ENCODE measurements at places on chromosomes 6 and 20.

- DNase-seq, result no peak
These were observed 268.2 kb upstream of the SOX4 start for GRCh38 chr6:21325201-21325856.

- no peak for DNase-seq
These were observed 142.4 kb downstream of the FNDC1 start for GRCh38 chr6:159311618-159312017.

- peak; percentile 13 for DNase-seq
These were observed 94.7 kb downstream of the ADTRP start for GRCh38 chr6:11683871-11684270.

- no peak for DNase-seq
These were observed at the start of gene SAMD3 for GRCh38 chr6:130222775-130223174. Gene SAMD3, minus strand, starts transcription at chr6:130222951. Its CDS starts 7,678 bp downstream, at chr6:130215273.

GRCh38 chr6:148629181-148629580, 117.6 kb upstream of the UST start:
- DNase-seq, result no peak

DNA sequence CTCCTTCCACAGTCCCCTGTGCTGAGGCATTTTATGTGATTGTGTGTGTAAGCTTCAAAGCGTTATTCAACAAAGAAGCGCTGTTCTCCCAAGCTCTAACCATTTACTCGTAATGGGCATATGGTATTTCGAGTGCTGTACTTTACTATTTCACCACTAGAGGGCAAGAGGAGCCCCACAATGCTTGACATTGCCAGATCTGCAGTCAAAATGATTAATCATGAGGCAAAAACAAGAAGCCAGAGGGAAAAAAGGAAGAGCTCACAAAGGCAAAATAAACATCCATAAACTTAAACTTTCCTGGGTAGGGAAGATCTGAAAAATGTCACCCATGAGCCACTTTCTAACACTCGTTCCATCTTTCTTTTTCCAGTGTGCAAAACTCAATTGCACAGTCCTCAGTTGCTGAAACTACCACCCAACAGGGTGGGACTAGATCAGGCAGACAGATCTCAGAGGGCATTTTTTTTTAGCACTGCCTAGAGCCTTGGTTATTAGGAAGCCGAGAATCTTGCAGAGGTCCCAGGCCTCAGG, 215.0 kb upstream of the PLCB4 start:
- DNase-seq, result peak; percentile 30

DNA sequence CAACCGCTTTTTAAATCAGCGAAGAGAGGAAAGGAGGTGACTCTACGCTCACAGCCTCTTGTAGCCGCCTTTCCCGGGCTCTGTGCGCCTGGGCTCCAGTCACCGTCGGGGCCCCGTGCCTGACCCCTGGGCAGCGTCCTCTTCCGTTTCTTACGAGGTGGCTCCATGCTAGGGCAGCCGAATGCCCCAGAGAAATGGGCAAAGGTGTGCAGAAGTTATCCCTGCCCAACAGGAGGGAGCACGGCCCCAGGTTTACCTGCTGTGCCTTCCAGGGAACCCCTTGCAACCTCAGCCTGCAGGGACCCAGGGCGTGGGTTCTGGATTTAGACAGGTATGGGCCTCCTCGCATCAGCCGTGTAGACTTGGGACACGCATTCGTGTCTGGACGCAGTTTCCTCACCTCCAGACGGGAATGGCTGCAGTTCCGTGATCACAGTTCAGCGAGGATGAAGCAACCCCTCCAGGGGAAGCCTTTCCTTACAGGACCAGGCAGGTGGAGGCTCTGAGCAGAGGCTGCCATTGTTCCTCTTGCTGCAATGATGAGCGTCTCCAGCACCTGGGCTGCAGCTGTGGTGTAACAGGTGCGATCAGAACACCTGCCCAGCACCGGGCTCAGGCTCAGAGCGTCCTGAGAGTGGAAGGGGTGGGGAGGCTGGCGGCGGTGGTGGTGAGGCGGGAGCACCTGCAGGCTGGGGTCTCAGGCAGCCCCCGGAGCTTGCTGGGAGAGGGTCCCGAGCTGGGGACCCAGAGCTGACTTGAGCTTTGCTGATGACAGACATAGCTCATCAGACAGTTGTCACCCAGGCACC, 81.3 kb upstream of the BHLHE23 start:
- no peak for DNase-seq

DNA sequence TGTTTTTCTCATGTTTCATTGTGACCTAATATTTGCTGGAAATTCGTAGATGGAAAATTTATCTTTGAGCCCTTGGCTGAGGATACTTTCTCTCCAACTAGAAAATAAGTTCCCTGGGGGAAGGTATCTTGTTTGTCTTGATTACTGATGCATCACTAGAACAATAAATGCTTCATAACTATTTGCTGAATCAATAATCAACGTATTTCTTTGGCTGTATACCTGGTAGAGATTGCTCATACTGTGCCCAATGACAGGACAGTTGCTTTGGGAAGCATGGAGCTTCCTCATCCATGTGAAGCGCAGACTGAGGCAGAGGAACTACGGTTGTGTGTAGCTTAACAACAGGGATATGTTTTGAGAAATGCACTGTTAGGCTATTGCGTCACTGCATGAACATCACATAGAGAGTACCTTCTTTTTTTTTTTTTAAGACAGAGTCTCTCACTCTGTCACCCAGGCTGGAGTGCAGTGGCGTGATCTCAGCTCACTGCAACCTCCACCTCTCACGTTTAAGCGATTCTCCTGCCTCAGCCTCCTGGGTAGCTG, 34.2 kb upstream of the RPN2 start:
- peak; percentile 65 for DNase-seq

GRCh38 chr6:105432797-105433196, 29.9 kb upstream of the PREP start:
- DNase-seq, result no peak

DNA sequence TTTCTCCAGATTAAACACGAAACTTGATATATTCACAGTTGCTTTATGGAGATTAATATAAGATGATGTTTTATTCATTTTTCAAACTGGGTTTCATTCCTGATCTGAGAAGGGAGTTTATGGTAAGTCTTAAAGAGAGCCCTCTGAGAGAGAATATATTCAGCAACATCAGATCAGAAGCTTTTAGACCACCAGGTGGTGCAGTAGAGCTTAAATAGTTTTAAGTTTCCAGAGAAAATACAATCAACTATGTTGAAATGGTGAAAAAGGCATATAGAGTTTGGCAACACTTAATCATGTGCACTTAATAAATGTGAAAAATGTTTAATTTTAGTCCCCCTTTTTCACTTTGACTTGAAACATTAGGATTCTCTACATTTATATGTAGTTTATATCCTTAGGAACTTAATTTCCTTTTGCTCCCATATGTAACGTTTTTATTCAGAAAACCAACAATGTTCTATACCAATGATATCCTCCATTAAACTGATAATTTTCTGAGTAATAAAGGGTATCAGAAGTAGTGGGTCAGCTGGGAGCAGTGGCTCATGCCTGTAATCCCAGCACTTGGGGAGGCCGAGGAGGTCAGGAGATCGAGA, 86.4 kb upstream of the CLDN20 start:
- peak; percentile 55 for DNase-seq

DNA sequence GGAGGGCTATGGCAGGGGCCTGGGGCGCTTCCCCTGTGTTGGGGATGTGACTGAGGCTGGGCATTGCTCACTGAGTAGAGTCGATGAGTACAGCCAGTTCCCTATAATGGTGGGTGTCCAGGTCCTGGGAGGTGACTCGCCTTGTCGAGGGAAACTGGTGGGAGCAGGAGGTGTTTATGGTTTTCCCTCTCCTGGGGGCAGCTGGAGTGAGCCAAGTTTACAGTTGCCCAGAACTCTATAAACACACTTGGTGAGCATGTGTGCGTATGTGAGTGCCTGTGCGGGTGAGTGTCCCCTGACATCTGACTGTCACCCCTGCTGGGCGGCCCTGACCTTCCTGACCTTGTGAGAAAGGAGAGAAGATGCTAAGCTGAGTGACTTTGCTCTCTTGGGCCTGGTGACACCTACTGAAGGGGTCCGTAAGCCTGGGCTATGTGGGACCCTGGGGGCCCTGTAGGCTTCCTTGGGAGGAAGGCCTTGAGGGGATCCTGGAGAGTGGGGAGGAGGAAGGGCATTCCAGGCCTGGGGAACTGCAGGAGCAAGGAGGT, 65.9 kb downstream of the VEGFA start:
- no peak for DNase-seq

GRCh38 chr20:38543014-38543906, 37.7 kb upstream of the ADIG start:
- no peak for DNase-seq

DNA sequence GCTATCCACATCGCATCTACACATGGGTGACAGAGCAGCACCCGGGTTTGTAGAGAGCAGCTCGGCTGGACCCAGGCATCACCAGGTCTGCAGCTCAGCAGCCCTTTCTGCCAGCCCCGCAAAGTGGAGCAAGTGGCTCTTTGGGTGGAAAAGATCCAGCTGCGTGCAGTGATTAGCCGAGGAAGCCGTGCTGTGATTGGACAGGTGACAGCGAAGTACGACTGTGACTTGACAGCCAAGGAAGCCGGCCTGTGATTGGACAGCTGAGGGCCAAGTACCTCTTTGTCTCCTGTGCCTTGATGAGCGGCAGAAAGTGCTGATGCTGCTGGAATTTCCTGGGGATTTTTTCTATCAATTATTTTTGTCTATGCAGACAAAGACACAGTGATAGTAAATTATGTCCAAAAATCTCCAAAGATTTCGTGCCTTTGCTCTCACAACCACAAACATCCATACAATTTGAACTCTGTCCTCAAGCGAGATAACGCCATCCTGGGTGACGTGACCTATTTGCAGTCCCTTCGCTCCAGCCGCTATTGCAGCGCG, 62.3 kb upstream of the GPR31 start:
- DNase-seq, result no peak

DNA sequence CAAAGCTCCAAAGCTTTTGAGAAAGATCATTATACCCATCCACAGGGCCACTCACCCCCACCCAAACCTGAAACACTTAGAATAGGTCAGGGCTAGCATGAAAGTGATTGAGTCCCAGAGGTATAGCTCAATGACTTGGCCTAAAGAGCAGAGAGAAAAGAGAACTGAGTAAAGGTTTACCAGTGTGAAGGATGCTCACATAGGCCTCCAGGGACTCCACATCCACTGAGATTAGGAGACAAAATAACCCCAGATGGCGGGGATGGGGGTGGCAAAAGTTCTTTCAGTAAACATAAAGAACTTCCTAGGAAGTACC, 12.2 kb downstream of the SAYSD1 start:
- DNase-seq, result no peak

- peak; percentile 50 for DNase-seq
These were observed 90.7 kb downstream of the CDC5L start for GRCh38 chr6:44478158-44478557.

GRCh38 chr6:39152262-39152661, 37.3 kb upstream of the SAYSD1 start:
- DNase-seq, result no peak

DNA sequence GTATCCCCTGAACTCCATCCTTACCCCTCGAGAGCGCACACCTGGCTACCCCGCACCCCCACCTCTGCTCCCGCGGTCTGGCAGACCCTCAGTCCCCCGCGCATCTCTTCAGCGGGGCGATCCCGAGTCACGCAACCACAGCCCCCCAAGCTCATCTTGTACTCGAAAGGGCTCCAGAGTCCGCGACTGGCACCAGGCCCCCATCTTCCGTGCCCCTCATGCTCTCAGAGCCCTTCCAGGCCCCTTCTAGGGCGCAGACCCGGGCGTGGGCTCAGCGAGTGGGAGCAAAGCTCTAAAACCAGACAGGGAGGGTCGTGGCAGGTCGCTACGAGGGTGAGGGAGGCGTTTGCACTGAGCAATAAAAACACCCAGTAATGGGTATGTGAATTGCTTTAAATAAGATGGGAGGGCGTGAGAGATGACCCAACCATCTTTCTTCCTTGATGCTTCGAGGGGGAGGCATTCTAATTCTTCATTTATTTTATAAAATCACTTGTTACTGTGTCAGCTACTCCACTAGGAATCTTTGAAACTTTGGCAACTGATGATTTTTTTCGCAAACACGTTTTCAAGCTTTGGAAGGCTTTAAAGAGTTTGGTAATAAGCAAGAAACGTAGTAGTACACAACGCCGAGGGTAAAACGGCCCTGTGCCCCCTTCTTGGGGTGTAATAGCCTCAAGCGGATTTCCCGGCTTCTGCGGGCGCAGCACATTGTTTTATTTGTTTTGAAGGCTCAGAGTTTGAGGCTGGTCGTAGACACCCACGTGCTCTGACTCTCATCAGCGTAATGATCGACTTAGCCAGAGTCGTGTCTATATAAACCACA, 42.6 kb upstream of the SUPT3H start:
- peak; percentile 18 for DNase-seq

- no peak for DNase-seq
These were observed 687.2 kb upstream of the AGPAT4 start for GRCh38 chr6:161961046-161961445.

- no peak for DNase-seq
These were observed 935.1 kb downstream of the KIF16B start for GRCh38 chr20:15637950-15638754.

- DNase-seq, result no peak
These were observed 166.4 kb downstream of the ADAT2 start for GRCh38 chr6:143283887-143284645.

DNA sequence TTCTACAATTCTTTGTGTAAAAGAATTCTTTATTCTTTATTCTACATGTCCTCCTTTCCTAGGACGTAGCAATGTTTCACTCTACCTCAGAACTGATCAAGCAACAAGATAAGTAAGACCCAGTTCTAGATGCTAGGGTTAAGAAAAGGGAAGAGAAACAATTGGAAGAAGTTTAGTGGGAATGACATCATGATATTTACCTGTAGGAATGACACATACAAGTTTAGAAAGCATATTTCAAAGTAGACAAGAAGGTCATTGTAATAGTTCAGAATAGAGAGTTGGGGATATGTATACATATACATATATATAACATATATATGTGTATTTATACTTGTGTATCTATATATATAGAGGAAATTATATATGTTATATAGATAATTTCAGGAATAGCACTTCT, 43.4 kb upstream of the LRRC1 start:
- no peak for DNase-seq

GRCh38 chr6:149043476-149044130, 273.9 kb upstream of the TAB2 start:
- peak; percentile 24 for DNase-seq

DNA sequence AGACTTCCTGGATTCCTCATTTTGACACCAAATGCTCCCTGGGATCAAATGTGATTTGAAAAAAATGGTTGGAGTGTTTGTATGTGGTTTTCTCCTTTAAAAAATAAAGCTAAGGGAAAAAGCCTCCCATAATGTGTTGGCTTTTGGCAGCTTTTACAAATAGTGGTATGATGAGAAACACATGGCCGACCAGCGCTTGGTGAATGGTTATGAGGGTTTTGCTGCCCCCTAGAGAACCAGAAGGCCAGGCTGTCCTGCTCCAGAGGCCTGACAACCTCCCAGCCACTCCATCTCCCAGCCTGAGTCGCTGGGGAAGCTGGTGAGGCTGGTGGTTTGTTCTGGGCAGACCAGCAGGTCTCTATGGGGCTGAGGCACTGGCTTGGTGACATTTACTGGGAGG, 69.3 kb downstream of the CLIC5 start:
- no peak for DNase-seq

- DNase-seq, result no peak
These were observed 187.9 kb upstream of the ARID1B start for GRCh38 chr6:156589281-156589680.

DNA sequence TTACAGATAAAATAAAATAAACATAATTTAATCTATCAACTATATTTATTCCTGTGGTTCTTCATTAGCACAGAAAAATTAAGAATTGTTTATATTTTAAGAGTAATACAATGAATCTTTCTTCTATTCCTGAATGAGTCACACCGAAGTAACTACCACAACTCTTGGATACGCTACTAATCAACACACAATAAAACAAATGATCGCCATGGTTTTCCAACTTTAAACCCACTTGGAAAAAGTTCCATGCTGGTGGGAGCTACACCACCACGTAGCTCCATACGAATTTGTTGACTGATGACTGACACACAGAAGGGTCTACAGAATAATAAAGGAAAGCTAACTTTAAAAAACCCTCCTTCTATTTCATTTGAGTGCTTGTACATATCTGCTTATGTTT, 135.8 kb upstream of the NEDD9 start:
- DNase-seq, result no peak
